ENCODE measurements at places on chromosomes 2 and 18. TPM values are rescaled to one million over a fixed set of nuclear protein-coding genes. Genes with fewer than 3 reads are reported as not detected.

- no peak for DNase-seq
These were observed 100.2 kb upstream of the CDC42EP3 start for GRCh38 chr2:37771600-37772088.

GRCh38 chr2:223797811-223798721 lies 39.3 kb downstream of the AP1S3 start:
- DNase-seq = no peak

GRCh38 chr2:160664603-160665140 lies 171.1 kb upstream of the RBMS1 start:
- DNase-seq = no peak

- no peak for DNase-seq
These were observed 9.8 kb upstream of the PAPOLG start for GRCh38 chr2:60746318-60746717.

DNA sequence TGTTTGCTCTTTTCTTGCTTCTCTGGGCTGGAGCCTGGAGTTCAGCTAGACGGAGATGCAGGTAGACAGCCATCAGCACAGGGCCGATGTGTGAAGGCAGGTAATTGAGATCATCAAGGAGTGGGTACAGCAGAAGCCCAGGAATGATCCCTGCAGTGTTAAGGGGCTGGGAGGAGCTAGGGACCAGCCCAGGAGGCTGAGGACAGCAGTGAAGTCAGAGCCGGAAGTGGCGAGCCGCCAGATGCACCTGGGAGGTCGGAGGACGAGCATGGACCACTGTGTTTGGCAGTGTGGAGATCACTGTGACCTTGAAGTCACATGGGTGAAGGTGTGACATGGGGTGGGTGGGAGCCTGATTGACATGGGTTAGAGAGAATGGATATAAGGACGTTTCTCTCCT lies 6.2 kb upstream of the ZNF236 start:
- no peak for DNase-seq

DNA sequence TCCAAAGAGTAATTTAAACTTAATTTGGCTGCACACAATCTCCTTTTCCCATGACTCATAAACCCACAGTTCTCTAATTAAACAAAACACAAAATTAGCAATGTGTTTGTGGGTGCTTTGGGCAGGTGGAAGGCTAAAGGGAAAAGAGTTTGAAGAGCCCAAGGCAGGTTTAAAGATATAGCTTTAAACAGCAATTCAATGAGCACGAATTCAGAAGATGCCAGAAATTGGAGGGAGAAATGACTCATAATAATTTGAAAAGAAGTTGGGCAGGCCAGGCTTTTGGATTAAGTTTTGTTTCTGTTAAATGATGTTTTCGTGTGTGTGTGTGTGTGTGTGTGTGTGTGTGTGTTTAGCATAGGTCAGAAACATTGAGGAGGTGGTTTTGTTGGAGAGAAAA lies 594.8 kb upstream of the ZEB2 start:
- DNase-seq = no peak

Gene TCF23
- total RNA-seq = 0.10 TPM

Measured in left ventricle myocardium superior (tissue), 1 donor.